Stimulated activated CD4-positive, alpha-beta T cell treated with anti-CD3 and anti-CD28 coated beads, Interleukin-4, amount 100 ng/mL, for 1 hour (primary cell): ENCODE measurements at places on chromosomes 11 and 22.

DNA sequence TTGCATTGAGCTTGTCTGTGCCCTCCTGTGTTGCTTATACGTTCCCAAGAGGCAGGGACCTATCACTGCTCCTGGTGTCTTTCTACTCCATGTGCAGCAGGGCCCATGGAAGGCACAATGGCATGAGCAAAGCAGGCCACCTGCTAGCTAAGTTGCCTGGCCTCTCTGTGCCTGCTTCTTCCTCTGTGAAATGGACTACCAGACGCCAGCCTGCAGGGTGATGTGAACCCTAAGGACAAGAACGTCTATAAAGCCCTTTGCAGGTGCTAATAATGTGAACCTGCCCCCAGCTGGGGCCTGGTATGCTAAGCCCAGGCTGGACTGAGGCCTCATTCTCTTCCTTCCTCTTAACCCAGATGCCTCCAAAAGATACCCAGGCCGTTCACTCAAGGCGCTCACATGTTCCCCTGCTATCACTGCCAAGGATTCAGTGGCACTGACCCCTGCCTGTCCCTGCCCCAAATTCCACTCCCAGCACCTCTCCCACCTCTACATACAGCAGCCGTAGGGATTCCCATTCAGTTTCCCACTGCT is 4.0 kb downstream of the GUCD1 start:
- no peak for DNase-seq

GRCh38 chr22:28398981-28399380 is 280.7 kb downstream of the TTC28 start:
- no peak for DNase-seq

DNA sequence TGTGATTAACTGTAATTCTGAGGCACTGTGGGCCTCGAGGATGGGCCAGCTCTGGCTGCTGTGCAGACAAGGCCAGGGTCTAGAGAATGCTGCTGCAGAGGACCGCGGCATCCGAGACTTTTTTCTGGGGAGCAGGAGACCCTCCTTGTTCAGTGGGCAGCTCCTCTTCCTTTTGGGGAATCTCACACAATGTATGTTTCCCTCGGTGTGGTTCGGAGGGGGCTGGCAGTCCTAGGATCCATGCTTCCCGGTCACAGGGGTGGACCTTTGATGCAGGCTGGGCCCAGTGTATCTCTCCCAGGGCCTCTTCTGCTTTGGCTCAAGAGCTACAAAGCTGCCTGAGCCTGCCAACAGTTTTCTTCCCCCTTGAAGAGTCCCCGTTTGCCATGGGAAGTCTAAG is 31.5 kb downstream of the MYEOV start:
- DNase-seq = no peak

- no peak for DNase-seq
These were observed 2.8 kb upstream of the OAF start for GRCh38 chr11:120208001-120208441.

DNA sequence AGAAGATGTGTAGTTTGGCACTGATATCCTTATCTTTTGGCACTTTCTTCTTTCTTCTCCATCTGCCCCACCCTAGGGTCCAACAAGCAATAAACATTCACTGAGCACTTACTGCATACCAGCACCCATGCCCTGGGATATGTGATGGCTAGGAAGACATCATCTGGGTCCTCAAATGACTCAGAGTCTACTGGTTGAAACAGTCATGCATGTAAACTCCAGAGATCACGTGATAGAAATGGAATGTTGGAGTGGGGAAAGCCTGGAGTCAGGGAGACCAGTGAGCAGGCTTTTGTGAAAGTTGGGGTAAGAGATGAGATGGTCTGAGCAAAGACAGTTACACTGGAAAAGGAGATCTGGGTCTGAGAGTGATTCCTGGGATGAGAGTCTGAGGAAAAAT is 724.9 kb upstream of the TENM4 start:
- DNase-seq = no peak

DNA sequence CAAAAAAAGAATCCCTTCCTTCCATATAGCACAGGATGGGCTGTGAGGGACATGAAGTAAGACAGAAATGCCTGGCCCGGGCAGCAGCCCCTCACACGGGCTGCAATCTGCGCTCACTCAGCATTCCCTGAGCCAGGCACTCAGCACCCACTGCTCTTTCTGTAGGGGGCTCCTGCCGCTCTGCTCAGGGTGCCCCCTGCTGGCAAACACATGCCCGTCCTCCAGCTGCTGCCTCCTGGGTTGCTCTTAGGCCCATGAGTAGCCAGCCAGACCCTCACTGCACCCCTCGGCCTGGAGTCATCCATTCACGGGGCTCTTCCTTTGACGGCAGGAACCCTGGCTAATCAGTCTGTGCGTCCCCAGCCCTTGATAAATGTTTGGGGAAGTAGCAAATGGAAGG is 6.9 kb downstream of the MCAT start:
- peak; percentile 41 for DNase-seq

DNA sequence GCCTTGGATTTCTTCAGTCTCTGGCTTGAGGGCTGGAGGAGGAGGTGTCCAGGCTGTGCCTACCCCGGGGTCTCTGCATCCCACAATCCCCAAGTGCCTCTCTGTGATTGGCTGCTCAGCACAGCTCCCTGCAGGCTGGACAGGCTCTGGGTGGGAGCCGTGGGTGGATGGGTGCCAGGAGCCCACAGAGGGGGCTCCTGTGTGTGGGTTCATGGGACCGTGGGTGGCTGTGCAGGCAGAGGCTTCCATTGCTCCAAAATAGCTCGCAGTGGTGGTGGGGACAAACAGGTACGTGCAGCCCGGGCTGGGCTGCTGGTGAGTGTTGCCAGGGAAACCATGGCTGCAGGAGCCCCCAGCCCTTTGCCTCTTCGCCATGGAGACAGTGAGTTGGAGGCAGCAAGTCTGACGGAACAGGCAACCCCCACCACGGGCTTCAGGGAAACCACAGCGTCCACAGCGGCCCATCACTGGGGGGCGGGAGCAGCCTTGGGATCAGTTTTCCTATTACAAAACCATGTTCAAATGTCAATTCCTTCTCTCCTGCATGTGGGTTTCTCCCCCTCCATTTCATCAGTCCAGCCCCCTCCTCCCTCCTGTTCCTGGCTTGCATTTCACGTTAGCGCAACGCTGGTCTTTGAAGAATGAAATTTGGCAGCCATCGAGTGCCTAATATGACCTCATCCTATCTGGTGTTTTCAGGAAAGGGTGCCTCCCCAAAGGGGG is 155.2 kb downstream of the TRIM29 start:
- DNase-seq = no peak

- no peak for DNase-seq
These were observed 38.5 kb upstream of the NUP50 start for GRCh38 chr22:45125188-45125587.

- no peak for DNase-seq
These were observed 7.8 kb upstream of the MS4A1 start for GRCh38 chr11:60447846-60448245.

GRCh38 chr22:19875061-19875530 is 20.4 kb upstream of the GNB1L start:
- DNase-seq = no peak

- DNase-seq = no peak
These were observed 22.6 kb downstream of the ACO2 start for GRCh38 chr22:41491374-41492100.

GRCh38 chr11:74354036-74354435 is 42.6 kb upstream of the P4HA3 start:
- DNase-seq = no peak

GRCh38 chr11:58742981-58743880 is 11.5 kb upstream of the GLYAT start:
- DNase-seq = no peak

DNA sequence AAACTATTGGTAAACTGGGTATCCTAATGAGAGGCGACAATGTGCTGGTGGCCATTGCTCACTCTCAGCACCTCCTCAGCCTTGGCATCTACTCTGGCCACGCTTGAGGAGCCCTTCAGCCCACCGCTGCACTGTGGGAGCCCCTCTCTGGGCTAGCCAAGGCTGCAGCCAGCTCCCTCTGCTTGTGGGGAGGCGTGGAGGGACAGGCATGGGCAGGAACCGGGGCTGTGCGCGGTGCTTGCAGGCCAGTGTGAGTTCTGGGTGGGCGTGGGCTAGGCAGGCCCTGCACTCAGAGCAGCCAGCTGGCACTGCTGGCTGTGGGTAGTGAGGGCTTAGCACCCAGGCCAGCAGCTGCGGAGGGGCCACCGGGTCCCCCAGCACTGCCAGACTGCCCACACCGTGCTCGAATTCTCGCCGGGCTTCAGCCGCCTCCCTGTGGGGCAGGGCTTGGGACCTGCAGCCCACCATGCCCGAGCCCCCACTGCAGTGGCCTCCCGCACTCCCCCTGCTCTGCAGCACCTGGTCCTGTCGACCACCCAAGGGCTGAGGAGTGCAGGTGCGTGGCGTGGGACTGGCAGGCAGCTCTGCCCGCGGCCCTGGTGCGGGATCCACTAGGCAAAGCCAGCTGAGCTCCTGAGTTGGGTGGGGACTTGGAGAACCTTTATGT is 575.9 kb upstream of the ANO3 start:
- no peak for DNase-seq
